ENCODE measurements at places on chromosomes 12 and 14.

DNA sequence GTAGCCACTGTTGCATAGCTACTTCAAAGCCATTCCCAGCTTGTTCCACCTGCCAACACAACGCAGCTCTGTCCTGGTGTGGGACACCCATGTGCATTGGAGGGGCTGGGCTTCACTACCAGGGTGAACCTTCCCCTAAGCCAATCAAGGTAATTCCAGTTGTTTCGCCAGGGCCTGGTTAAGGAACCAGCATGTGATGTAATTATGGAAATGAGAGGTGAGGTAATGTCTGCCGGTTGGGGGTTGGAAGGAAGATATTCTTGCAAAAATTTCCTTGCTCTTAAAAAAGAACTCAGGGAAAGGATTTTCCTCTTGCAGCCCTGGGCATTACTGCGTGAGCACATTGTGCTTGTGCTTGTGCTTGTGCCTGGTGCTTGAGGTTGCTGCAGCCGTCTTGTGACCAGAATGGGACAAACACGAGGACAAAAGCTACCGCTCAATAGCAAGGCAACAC is 14.9 kb downstream of the TUBA1C start:
- H3K36me3 ChIP-seq = no peaks in the 10 kb centered on the region
- no peak for DNase-seq
- no peak overlapping the region for H3K27ac ChIP-seq
- peaks cover 3% of the 10 kb centered on the region for H3K4me1 ChIP-seq
- H3K4me3 ChIP-seq = no peak overlapping the region

- H3K36me3 ChIP-seq = no peaks in the 10 kb centered on the region
- H3K27ac ChIP-seq = no peak overlapping the region
- no peaks in the 10 kb centered on the region for H3K27me3 ChIP-seq
- no peaks in the 10 kb centered on the region for H3K4me1 ChIP-seq
Measured at GRCh38 chr12:29427964-29428363, 47.0 kb upstream of the ERGIC2 start.

DNA sequence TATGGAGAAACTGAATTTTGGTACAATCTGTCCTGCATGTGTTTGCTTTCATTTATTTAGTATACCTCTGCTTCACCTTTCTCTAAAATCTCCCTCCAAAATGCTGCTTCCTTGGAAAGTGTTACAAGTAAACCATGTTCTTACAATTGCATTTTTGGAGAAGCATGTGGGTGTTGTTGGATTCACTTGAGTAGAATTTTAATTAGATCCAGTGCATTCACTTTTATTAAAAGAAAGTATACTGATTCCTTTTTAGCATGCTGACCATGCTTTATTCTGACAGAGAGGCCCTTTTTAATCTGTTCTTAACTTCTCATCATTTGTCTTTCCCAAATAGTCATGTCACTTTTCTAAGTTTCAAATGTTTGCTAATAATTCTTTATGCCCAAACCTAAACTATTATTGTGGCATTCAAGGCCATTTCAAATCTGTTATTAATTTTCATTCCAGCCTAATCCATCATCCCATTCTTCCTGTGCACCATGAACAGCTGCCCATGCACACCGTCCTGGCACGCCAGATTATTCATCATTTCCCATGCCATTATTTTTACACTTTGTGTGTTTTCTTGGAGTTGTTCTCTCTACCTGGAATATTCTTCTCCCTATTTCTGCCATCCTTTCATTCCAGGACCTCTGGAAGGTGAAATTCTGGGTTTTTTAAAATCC is 90.7 kb downstream of the METTL25 start:
- H3K27ac ChIP-seq = no peak overlapping the region
- no peaks in the 10 kb centered on the region for H3K36me3 ChIP-seq
- H3K4me1 ChIP-seq = no peaks in the 10 kb centered on the region
- DNase-seq = no peak
- H3K27me3 ChIP-seq = no peaks in the 10 kb centered on the region

GRCh38 chr14:21098076-21098891 is at the start of gene ZNF219:
Gene ZNF219 (minus strand): TSS chr14:21098655. CDS start chr14:21093591, 5,064 bp downstream.
- H3K27me3 ChIP-seq = no peaks in the 10 kb centered on the region
- H3K36me3 ChIP-seq = no peaks in the 10 kb centered on the region
- H3K4me3 ChIP-seq = peak within 1 kb of the TSS; percentile 61

DNA sequence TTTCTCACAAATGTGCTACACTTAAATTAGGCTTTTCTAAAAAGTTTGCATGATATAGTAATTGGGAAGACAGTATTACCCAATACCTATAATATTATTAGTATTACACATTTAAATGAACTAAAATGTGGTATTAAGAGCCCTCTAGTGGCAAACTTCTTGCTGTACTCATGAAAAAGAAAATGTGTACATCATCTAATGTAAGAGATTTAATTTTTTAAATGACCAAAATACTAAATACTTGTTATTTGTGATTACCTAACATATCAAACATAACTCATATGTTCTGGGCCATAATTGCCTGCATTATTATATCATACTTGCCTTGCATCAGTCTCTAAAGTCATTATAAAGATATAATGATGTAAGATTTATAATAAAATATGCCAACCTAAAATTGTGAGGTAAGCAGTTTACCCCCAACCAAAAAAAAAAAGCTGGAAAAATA is 64.2 kb downstream of the DNAI7 start:
- H3K4me3 ChIP-seq = no peak overlapping the region
- H3K4me1 ChIP-seq = no peaks in the 10 kb centered on the region
- DNase-seq = peak; percentile 24
- no peak overlapping the region for H3K27ac ChIP-seq

DNA sequence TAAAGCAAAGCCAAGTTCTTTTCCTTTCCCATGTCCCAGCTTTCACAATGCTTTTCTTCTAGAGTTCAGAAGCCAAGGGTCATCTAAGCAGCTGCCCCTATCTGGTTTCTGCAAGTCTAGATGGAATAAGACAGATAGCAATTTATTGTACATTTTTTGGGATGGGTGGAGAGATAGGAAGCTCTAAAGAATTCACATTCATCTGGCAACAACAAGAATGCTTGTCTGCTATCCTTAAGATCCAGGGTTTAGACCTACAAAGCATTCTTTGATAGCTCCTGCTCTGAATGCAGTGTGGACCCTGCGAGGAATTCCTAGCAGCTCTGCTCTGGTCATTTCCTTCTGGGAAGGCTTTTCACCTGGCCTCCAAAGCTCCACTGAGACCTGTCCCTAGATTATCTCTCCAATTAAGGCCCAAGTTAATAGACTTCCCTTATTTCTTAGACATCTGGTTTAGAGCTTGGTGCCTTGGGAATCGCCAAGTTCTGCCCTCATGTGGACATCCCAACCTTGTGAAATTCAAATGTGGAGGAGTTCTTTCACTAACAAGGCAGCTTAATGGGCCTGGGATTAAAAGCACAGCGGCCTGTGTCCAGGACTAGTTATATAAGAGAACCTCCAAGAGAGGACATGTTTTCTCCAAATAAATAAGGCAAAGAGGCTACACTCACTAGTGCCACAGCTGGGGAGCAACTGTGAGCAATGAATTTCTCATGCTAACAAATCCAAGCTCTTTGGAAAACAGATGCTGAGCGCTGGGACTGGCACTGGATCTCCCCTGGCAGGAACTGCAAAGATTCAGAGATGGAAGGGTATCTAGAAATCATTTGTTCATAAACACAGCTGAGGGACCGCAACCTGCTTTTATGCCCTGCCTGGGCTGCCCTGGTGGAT is 384.5 kb upstream of the DDHD1 start:
- no peak for DNase-seq
- H3K4me1 ChIP-seq = no peaks in the 10 kb centered on the region
- H3K36me3 ChIP-seq = no peaks in the 10 kb centered on the region
- no peak overlapping the region for H3K27ac ChIP-seq
- no peak overlapping the region for H3K4me3 ChIP-seq
- H3K27me3 ChIP-seq = no peaks in the 10 kb centered on the region

- H3K27ac ChIP-seq = no peak overlapping the region
- H3K4me1 ChIP-seq = no peaks in the 10 kb centered on the region
- no peaks in the 10 kb centered on the region for H3K36me3 ChIP-seq
- H3K27me3 ChIP-seq = no peaks in the 10 kb centered on the region
Measured at GRCh38 chr14:101198398-101199027, 295.0 kb upstream of the RTL1 start.

DNA sequence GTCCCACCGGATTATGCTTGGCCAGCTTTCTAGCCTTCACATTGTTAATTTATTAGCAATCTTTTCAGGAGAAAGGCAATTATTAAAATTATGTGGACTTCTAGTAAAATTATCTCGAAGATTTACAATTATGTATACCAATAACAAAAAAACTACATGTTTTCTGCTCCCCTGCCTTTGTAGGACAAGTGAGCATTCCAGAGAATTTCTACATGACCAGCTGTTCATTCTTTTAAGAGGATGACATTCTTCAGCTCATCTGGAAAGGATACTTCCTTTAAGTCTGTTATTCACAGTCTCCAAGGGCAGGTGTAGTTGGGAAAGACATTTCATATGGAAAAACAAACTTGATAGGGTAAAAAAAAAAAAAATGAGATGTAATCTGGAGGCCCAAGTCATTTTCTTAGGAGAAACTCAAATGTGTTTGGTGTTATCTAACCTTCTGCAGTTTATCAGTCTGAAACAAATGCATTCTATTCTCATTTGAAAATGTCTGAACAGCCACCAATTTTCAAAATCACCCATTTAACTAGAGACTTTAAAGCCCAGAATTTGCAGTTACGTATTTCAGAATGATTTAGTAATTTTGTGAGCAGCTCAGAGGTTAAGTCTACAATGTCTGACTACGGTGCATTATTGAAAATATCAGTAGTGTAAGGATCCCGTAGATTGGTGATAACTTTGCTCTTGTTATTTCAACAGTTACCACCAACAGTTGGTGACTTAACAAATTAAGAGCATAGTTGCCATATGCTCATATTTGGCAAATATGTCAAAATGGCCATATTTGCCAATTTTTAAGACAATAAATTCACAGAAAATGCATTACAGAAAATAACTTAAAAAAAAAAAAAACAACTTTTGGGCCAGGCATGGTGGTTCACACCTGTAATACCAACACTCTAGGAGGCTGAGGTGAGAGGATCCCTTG is 1.8 kb upstream of the PHLDA1 start:
- H3K27ac ChIP-seq = peak overlapping the region; percentile 100
- H3K27me3 ChIP-seq = no peaks in the 10 kb centered on the region
- H3K36me3 ChIP-seq = peaks cover 19% of the 10 kb centered on the region
- no peak for DNase-seq
- peak overlapping the region; percentile 66 for H3K4me3 ChIP-seq
- H3K4me1 ChIP-seq = peaks cover 41% of the 10 kb centered on the region

- H3K27ac ChIP-seq = no peak overlapping the region
- DNase-seq = no peak
- H3K4me1 ChIP-seq = no peaks in the 10 kb centered on the region
- H3K36me3 ChIP-seq = no peaks in the 10 kb centered on the region
Measured at GRCh38 chr14:94372021-94372605, 16.3 kb downstream of the SERPINA1 start.

- no peak overlapping the region for H3K4me3 ChIP-seq
- H3K27me3 ChIP-seq = no peaks in the 10 kb centered on the region
- no peak overlapping the region for H3K27ac ChIP-seq
- DNase-seq = no peak
- H3K4me1 ChIP-seq = no peaks in the 10 kb centered on the region
- no peaks in the 10 kb centered on the region for H3K36me3 ChIP-seq
Measured at GRCh38 chr12:111761706-111762105, 5.0 kb upstream of the ALDH2 start.

- H3K27me3 ChIP-seq = no peaks in the 10 kb centered on the region
- H3K36me3 ChIP-seq = no peaks in the 10 kb centered on the region
- H3K27ac ChIP-seq = no peak overlapping the region
Measured at GRCh38 chr14:20415782-20416206, 2.5 kb upstream of the TEP1 start.

DNA sequence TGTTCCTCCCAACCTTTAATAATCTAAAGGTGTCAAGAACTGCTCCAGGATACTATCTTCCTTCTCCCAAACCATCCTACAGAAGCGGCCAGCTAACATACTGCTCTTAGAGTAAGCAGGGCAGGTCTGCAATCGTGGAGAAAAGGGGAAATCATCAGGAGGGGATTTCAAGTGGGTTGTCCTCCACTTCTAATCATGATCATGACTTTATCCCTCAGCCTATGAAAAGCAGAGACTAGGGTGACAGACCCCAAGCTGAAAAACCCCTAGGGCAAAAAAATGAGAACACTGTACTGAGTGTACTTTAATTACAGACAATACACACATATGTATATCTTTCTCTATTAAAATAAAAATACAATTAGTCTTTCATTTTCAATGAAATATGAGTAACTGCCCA is 13.9 kb downstream of the DUSP16 start:
- DNase-seq = no peak
- H3K27ac ChIP-seq = no peak overlapping the region
- H3K4me1 ChIP-seq = no peaks in the 10 kb centered on the region
- H3K36me3 ChIP-seq = no peaks in the 10 kb centered on the region
- no peaks in the 10 kb centered on the region for H3K27me3 ChIP-seq

- no peaks in the 10 kb centered on the region for H3K36me3 ChIP-seq
- no peak overlapping the region for H3K4me3 ChIP-seq
- no peak for DNase-seq
- peak overlapping the region; percentile 60 for H3K27ac ChIP-seq
- H3K27me3 ChIP-seq = no peaks in the 10 kb centered on the region
Measured at GRCh38 chr12:68476794-68477193, 133.9 kb upstream of the RAP1B start.

DNA sequence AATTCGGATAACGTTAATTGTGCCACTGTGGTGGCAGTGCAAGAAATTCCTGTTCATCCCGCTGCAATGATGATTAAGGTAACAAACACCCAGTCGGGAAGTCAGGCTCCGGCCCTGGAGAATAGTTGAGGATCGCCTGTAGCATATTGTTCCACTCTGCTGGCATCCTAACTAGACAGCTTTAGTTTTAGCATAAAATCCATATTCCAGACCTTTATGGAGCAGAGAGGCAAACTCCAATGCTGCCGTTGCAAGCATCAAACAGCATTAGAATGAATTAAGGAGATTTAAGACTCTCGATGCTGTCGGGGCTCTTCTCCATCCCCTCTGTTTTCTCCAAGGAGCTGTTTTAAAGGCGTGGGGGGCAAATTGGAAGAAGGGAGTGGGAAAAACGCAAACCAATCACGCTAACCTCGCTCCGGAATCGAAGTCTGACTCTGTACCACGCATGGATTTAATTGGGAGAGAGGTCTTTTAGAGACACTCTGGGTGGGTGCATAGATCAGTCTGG is 660.4 kb downstream of the VRK1 start:
- DNase-seq = no peak
- H3K27ac ChIP-seq = no peak overlapping the region
- H3K27me3 ChIP-seq = no peaks in the 10 kb centered on the region
- H3K4me3 ChIP-seq = no peak overlapping the region
- no peaks in the 10 kb centered on the region for H3K4me1 ChIP-seq
- no peaks in the 10 kb centered on the region for H3K36me3 ChIP-seq

GRCh38 chr14:74941676-74942097 is 13.7 kb downstream of the PGF start:
- no peaks in the 10 kb centered on the region for H3K4me1 ChIP-seq
- H3K36me3 ChIP-seq = no peaks in the 10 kb centered on the region
- no peak overlapping the region for H3K4me3 ChIP-seq

- H3K27me3 ChIP-seq = no peaks in the 10 kb centered on the region
- peaks cover 10% of the 10 kb centered on the region for H3K4me1 ChIP-seq
- no peaks in the 10 kb centered on the region for H3K36me3 ChIP-seq
- H3K27ac ChIP-seq = peak within 1 kb of the TSS; percentile 78
- peak within 1 kb of the TSS; percentile 68 for H3K4me3 ChIP-seq
Measured at GRCh38 chr12:57941165-57941894, at the start of gene ATP23. Gene ATP23 (plus strand): TSS chr12:57941567. CDS start chr12:57941702, 135 bp downstream.

All from Panc1 (cell line).